NCI-H1694 treated with DMSO at 0.1 percent for 48 hours (cell line): ENCODE measurements at places on chromosomes 2 and 18.

DNA sequence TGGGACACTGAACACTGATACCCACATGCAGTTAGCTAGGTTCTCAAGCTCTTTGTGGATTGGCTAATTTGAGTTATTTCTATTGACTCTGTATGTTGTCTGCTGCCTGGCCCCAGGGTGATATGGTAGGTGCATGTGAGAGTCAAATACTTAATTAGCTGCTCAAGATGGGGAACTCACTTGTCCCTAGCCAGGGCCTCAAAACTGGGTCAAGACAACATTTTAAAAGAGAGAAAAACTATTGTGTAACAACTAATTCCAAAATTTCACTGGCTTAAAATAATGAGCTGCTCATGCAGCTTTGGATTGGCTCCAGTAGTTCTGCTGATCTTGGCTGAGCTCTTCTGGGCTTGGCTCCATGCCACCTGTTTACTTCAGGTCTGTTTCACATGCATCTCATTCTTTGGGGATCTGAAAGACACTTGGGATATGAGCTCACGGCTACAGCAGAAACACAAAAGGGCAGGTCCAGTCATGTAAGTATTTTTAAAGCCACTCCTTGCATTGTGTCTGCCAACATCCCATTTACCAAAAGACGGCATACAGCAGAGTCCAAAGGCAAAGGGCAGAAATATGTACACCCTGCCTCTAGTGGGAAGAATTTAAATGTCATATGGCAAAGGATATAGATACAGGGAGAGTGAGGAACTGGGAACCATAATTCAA lies 716.8 kb downstream of the SUCLG1 start:
- peak; percentile 62 for DNase-seq

- DNase-seq, result no peak
These were observed 9.6 kb upstream of the B3GNT2 start for GRCh38 chr2:62186156-62186905.

GRCh38 chr2:8676191-8676920 lies 5.5 kb upstream of the ID2 start:
- DNase-seq, result no peak

DNA sequence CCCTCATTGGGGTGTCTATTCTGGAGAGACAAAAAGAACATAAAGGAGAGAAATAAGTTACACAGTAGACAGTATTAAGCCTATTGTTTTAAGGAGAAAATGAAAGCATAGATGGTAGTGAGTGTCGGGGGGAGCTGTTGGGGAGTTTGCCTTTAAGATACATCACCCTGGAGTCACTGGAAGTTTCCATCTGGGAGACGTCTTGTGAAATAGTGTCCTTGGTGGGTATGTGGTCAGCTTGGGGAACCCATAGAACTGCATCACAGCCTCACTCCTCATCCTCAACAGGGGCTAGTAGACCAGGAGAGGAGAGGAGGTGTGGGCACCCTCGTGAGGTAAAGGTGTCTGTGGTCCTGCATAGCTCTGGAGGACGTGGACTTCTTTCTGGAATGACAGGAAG lies 60.6 kb downstream of the RNF144A start:
- DNase-seq, result no peak

DNA sequence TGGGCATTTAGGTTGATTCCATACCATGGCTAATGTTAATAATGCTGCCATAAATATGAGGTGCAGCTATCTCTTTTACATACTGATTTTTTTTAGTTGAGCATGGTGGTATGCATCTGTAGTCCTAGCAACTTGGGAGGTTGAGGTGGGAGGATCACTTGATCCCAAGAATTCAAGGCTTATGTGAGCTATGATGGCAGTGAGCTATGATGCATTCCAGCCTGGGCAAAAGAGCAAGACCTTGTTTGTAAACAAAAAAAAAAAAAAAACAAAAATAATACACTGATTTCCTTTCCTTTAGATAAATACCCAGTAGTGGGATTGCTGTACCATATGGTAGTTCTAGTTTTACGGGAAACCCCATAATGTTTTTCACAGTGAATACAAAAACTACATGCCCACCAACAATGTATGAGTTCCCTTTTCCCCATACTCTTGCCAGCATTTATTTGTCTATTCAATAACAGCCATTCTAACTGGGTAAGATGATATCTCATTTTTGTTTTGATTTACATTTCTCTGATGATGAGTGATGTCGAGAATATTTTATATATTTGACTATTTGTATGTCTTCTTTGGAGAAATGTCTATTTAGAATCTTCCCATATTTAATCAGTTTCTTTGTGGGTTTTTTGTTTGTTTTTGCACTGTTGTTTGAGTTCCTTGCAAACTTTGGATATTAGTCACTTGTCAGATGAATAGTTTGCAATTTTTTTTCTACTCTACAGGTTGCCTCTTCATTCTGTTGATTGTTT lies 281.0 kb upstream of the KYNU start:
- no peak for DNase-seq

GRCh38 chr2:184551626-184552025 lies 46.7 kb upstream of the ZNF804A start:
- DNase-seq, result no peak

DNA sequence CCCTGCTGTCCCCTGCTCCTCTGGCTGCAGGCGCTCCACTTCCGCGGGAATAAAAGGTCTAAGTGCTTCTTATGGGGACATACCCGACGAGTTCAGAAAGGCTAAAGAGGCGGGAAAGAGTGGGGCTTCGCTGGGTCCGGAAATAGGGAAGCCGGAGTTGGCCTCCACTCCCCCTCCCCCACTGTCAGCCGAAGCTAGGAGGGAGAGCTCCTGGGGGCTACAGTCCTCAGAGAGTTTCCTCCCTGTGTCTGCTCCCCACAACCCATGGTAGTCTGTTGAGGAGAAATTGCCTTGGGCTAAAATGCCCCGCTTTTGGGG lies 7.2 kb downstream of the GAD1 start:
- DNase-seq, result no peak

DNA sequence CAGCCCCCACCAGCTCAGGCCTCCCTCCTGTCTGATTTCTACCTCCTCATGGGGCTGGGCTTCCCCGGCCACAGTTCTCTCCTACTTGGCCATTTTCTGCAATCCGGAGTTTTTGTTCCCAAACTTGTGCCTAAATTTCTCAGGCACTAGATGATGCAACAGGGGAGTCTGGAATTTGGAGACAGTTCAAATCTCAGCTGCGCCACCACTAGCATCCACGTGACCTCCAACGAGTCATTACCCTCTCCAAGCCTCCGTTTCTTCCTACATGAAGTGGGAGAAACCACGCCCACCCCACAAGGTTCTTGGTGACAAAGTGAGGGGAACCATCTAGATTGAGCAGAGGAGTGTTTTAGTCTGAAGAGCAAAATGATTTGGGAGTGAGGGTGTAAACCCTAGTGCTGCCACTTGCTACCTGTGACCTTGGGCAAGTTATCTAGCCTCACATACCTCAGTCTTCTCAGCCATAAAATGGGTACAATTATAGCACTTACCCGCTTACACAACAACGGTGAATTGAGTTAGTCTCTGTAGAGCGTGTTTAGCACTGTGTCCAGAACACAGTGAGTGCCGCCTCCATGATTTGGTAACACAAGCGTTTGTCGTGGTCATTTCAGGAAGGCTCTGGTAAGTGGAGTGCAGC lies 61.4 kb upstream of the ASAP2 start:
- DNase-seq, result no peak

GRCh38 chr18:79300413-79300812 lies 95.3 kb upstream of the NFATC1 start:
- no peak for DNase-seq

DNA sequence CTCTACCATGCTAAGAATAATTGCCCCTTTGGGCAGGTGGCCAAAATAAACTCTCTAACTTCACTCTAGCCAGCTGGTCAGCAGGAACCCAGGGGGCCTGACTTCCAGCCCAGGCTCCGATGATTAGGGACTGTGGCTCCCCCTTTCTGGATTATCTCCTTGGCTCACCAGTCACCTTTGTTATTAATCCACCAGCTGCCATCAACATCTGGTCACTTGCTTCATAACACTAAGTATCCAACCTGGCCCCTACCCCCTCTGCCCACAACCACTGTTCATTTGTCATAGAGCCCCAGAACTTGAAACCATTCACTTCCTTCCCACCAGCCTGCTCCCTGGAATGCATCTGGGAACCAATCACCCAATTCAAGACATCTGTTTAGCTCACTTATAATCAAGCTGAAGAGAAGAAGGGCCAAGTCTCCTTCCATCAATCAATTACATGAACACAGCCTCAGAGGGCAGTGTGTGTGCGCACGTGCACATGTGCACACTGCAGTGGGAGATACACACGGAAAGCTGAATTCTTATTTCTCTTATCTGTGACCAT lies 215.1 kb downstream of the ALK start:
- no peak for DNase-seq

GRCh38 chr2:37602040-37602439 lies 69.4 kb downstream of the CDC42EP3 start:
- DNase-seq, result no peak

GRCh38 chr18:74453016-74453566 lies 4.0 kb downstream of the DIPK1C start:
- DNase-seq, result no peak

- DNase-seq, result peak; percentile 60
These were observed at the start of gene FKBP1B for GRCh38 chr2:24049485-24050021. Gene FKBP1B (plus strand): TSS chr2:24049741. CDS start chr2:24049850, 109 bp downstream.

GRCh38 chr18:6406910-6407470 lies 7.7 kb downstream of the L3MBTL4 start:
- no peak for DNase-seq

GRCh38 chr2:240962300-240963064 lies 35.9 kb upstream of the SNED1 start:
- no peak for DNase-seq

DNA sequence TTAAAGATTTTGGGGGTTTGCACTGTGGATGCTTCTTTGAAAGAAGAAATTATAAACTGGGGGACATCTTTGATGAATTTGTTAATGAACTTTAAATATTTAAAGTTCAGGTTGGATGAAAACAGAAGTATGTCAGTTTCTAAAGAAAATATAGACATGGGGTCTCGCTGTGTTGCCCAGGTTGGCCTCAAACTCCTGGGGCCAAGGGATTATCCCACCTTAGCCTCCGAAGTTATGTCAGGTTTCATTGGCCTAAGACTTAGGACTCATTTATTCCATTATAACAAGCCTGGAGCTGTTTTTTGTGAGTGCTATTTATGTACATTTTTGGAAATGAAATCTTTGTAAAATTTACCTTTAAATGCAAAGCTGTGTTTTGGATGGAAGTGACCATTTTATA lies 2.5 kb downstream of the NAB1 start:
- no peak for DNase-seq

GRCh38 chr2:181998041-181998835 lies 12.6 kb downstream of the PPP1R1C start:
- DNase-seq, result no peak

DNA sequence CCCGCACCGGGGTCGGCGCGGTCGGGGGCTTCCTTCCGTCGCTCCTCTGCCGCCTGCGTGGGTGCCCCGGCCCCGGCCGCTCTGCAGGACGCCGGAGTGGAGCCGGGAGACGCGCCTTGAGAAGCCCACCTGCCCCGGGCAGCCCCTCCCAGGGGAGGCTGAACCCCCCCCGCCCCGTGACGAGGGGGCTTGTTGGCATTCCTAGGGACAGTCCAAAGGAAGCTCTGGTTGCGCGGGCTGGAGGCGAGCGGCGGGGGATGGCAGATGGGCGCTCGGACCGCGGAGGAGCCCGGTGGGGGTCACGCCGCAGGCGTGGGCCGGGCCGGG lies 133.5 kb upstream of the MGAT5 start:
- DNase-seq, result no peak

DNA sequence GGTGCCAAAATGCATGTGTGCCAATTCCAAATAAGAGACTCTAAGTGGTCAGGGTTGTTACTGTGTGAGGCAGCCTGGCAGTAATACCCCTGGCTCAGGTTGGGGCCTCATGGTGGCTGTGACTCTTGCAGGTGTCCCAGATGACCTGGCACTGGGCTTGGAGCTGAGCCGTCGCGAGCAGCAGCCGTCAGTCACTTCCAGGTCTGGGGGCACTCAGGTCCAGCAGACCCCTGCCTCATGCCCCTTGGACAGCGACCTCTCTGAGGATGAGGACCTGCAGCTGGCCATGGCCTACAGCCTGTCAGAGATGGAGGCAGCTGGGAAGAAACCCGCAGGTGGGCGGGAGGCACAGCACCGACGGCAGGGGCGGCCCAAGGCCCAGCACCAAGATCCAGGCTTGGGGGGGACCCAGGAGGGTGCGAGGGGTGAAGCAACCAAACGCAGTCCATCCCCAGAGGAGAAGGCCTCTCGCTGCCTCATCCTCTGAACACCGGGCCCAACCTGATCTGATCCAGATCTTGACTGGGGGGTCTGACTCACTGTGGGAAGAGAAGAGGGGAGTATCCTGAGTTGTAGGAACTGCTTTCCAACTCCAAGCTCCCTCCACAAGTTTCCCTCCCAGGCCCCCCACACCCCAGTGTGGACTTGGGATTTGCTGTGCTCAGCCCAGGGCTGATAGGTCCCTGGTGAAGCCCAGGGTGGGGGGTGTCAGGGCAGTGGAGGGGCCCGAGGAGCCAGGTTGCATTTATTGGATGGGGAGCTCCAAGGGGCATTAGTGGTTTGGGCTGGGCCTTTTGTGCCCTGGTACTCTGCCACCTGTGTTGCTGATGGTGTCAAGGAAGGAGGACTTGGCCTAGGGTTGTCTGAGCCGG lies 5.6 kb downstream of the DNAJB2 start:
- no peak for DNase-seq

DNA sequence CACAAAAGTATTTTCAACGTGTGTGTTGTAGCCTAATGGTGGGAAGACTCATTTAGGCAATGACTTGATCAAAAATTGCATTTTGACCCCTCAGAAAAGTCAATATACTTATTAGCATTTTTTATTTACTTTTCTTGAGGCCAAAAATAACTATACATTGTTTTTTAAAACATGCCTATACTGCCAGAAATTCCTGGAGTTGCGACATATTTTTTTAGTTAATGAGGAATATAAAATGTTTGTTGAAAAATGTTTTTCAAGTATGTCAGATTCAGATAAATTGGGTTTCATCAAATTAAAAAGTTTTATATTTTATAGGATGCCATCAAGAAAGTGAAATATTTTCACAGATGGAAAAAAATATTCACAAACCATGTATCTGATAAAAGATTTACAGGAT lies 39.6 kb downstream of the R3HDM1 start:
- no peak for DNase-seq

- DNase-seq, result no peak
These were observed 52.4 kb downstream of the ADI1 start for GRCh38 chr2:3466966-3467365.

DNA sequence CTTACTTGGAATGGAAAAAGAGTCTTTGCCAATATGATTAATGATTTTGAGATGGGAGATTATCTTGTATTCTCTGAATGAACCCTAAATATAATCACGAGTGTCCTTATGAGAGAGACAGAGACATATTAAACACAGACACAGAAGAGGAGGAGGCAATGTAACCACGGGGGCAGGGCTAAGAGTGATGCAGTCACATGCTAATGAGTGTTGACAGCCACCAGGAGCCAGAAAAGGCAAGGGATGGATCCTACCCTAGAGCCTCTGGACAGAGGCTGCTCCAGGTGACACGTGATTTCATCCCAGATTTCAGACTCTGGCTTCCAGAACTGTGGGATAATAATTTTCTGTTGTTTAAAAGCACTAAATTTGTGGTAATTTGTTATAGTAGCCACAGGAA lies 679.6 kb downstream of the MBD2 start:
- no peak for DNase-seq
